ENCODE measurements at places on chromosomes 2 and 18.

DNA sequence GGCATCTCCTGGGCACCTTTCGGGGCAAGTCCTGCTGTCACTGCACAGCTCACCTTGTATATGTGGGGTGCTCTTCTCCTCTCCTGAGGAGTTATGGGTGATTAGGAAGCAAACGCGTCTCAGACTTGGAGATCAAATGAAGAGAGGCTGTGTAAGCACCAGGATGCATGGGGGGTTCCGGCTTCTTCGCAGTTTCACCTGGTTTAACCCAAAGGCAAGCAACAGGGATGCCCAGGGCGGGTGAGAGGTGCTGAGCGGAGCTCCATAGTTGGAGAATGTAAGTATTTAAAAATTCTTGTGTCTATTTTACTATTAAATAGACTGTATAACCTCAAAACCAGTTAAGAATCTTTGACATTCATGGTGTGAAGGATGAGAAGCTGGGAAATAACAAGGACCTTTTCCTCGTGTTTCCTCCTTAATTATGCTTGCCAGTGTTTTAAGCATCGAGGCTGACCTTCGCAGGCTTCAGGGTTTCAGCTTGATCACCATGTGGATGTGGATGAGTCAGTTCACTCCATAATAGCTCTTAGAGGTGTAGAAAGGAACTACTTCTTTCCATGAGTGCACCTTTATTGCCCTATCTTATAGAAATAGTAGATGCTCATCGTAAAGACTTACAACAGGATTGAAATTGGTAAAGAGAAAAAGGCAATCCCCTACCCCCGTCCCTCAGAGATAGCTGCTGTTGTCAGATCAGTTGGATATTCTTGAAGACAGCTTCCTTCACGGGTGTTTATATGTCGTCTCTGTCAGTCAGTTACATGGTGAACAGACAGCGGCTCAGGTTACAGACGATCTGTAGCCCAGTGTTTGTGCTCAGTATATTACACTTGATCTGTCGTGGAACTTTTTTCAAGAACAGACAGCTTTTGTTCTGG, 201.1 kb downstream of the AGAP1 start:
- no peak for DNase-seq

DNA sequence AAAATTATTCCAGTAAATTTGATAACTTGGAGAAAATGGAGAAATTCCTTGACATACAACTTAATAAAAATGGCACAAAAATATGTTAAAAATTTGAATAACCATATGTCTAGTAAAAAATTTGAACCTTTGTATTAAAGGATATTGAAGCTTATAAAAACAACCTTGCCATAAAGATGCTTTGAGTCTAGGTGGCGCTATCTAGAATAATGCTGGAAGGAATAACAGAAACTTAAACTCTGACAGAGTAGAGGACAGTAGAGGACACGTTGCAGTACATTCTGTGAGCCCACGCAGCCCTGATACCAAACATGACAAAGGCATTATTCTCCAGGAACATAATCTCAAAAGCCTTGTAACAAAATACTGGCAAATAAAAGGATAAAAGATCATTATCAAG, 44.7 kb upstream of the ALKAL2 start:
- DNase-seq, result no peak

DNA sequence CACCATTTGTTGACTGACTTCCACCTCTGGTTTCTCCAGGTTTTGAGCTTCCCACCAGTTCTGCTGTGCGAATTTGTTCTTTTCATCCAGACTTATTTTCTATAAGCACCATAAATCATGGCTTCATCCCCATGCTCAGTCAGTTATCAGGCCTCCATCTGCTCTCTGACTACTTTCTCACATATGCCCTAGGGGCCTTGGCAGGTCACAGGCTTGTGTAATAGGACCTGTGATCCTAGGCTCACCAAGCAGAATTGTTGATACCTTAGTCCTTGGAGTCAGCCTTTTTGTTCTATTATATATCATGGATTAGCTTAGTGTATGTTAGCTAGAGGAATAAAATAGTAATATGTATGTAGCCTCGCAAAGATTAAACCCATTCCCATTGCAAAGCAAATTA, 284.2 kb upstream of the TANK start:
- no peak for DNase-seq

DNA sequence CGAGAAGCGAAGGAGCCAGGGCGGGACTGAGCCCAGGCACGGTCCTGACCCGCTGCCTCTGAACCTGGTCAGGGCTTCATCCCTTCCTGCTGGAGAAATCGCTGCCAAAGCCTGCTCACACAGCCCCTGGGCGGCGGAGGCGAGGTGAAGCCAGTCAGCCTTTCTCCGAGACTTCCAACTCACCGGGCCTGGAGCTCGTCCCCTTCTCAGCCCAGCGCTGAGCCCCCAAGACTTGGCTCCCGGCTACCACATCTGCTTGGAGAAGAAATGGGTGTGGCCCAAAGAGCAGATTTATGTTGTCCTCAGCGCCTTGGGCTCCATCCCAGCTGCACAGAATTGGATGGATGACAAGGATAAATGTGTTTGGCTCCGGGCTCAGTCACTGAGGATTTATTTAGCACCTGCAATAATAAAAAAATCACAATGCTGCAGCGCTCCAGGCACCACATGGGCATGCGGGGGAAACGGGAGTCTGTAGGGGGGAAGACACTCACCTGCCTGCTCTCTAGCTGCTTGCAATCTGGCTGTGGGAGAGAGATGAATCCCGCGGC, 64.9 kb downstream of the ACTR2 start:
- no peak for DNase-seq

- DNase-seq, result no peak
Observed at GRCh38 chr2:34143149-34143548, 544.0 kb upstream of the FAM98A start.

DNA sequence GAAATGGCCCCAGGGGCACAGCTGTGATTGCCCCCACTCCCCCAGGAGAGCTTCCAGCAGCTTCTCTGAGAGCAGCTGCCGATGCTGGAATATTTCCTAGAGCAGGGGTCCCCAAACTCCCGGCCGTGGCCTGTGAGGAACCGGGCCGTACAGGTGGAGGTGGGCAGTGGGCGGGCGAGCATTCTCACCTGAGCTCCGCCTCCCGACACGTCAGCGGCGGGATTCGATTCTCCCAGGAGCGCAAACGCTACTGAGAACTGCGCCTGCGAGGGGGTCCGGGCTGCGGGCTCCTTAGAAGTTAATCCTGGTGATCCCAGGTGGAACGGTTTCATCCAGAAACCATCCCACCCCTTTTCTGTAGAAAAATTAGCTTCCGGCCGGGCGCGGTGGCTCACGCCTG, 69.1 kb upstream of the PXDN start:
- no peak for DNase-seq

- DNase-seq, result peak; percentile 16
Observed at GRCh38 chr2:112985090-112985489, 7.3 kb downstream of the IL36G start.

GRCh38 chr2:212711856-212712255, 173.3 kb upstream of the ERBB4 start:
- no peak for DNase-seq

DNA sequence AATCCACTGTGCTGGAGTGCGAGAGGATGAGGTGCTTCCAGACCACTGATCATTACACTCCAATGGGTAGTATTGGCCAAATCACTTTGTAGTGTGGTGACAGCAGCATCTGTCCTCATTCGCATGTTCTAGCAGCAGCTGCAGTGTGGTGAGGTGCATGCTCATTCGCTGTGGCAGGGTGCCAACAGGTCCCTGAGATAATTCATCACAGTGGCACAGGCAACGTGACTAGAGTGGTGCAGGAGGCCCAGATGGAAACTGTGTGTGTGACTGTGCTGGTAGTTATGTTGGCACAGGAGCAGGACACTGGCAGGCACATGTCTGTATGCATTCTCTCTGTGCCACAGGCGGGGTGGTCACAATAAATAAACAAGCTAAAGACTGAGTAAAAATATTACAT, 329.5 kb upstream of the SYT4 start:
- no peak for DNase-seq

DNA sequence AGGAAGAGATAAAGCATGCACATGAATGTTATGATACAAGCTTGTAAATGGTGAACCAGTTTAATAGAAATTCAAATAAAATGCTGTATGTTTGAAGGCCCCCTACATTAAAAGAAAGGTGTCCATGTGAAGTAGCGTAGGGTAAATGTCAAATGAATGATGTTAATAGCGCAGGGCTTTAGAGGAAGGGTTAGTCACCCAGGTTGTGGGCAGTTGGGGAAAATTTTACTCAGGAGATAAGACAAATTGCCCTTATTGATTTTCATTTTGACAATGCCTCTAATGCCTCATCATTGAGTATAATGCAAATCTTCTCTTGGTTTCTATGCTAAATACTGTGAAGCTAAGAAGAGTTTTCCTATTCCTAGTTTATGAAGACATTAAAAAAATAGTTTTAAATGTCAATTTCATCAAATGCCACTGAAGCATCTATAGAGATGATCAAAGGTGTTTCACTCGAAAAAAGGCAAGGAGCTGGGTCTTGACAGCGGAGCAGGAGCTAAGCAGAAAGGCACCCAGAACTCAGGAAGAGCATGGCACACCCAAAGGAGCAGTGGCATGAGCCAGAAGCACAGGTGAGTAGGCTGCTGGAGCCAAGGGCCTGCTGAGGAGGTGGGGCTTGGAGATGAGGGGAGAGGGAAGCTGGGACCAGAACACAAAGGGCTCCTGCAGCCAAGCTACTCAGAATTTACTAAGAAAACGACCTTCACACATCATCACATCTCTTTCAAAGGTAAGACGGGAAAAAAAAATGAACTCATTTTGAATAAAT, 129.3 kb upstream of the ACKR3 start:
- no peak for DNase-seq

DNA sequence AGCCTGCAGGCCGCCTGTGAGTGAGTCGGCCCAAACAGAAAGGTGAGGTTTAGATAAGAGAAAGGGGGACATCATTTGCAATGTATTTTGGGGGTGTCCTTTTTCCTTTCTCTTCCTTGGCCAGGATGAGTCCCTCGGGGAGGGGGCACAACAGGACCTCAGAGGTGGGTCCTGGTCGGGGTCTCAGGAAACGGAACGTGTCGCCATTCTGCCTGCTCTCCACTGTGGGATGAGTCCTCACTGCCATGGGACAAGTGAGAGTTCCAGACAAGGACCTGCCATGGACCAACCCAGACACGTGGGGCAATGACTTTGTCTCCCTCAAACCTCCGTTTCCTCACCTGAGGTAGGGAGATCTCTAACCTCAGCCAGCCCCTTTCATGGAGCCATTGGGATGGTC, 67.9 kb upstream of the TAF1B start:
- no peak for DNase-seq

DNA sequence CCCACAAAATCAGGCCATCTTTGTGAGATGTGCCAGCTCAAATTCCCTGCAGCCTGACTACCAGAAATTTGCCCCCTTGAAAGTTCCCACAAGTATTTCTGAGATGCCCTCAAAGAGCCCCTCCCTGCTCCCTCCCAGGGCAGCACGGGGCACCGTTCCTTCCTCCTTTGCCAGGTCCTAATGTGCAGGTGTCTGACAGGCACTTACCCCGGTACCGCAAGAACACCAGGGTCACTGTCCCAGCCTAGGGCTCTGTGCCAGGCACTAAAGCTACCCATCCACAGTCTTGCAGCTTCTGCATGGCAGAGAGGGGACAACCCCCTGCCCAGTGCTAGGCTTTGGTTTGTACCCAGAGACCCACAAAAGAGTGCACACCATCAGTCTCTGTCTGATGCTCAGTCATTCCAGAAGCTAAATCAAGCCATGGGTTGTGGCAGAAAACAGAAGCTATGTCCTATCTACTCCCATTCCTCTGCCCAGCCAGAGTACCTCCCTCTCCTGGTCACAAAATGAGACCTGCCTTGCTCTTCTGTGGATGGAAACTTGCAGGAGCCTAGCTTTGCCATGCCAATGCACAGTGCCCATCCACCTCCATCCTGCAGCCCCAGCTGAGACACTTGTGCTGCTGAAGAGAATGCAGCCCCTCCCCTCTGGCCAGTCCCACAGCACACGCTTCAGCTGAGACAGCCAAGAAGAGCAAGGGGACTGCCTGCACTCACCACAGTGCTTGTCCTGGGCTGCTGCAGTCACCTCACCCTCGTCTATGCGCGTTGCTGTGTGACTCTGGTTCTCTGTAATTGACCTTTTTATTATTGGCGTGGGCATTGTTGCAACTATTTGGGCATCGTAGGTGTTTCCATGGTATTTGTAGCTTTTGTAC, 48.7 kb downstream of the INPP5D start:
- DNase-seq, result no peak

- DNase-seq, result no peak
Observed at GRCh38 chr2:196980473-196980872, 54.0 kb upstream of the PGAP1 start.

Measured in activated CD4-positive, alpha-beta T cell treated with anti-CD3 and anti-CD28 coated beads, Interleukin-2, amount 50 U/mL, for 48 hours (primary cell).